ENCODE measurements at places on chromosomes 7 and 10.

GRCh38 chr7:156420496-156420895, 220.1 kb upstream of the RNF32 start:
- no peak for DNase-seq

- no peak for DNase-seq
Observed at GRCh38 chr7:155452505-155453295, 5.2 kb upstream of the EN2 start.

- no peak for DNase-seq
Observed at GRCh38 chr10:65571011-65571570, 1354.7 kb upstream of the LRRTM3 start.

DNA sequence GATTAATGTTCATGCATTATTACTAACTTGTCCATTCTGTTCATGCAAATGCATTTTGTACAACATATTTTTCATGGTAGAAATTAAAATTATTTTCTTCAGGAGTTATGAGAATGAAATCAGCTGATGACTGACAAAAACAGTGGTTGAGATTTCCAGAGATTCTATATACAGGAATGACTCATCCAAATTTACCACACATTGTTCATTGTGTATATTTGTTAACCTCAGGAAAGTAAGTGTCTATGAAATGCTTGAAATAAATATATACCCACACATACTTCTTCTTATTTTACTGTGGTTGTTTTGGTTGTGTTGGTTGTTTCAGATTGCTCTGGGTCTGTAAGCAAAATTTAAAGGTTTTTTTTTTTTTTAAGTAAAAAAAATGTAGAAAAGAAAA, 108.1 kb upstream of the SP8 start:
- DNase-seq, result no peak

GRCh38 chr7:54811041-54811845, 52.2 kb upstream of the SEC61G start:
- DNase-seq, result no peak

DNA sequence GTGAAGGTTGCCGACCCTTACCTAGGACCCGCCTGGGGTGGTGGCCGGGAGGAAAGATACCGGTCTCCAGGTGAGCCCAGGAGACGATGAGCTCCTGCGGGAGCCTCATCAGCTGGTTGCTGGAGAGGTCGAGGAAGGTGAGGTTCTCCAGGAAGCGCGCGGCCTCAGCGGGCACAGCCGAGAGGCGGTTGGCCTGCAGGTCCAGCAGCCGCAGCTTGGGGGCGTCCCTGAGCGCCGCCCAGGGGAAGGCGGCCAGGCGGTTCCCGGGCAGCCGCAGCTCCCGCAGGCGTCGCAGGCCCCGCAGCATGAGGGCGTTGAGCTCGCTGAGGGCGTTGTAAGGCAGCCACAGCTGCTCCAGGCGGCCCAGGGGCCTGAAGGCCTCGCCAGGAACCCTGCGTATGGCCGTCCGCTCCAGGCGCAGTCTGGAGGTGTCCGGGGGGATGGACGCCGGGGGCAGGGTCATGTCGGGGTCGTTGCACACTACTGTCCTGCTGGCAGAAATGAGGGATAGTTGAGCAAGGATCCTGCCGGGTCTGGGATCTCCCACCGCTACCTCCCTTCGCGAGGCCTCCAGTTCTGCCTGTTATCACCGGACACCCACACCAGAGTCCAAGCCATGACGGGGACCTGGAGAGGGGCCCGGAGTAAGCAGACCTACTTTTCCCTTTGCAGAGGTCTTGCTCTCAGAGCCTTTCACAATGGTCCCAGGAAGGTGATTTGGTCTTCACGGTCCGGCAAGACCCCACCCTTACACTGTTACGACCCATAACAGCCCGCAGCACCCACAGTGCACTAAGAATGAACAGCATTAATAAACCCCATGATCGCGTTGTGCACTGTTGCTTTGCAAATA, 3.9 kb downstream of the LRIT1 start:
- DNase-seq, result no peak

DNA sequence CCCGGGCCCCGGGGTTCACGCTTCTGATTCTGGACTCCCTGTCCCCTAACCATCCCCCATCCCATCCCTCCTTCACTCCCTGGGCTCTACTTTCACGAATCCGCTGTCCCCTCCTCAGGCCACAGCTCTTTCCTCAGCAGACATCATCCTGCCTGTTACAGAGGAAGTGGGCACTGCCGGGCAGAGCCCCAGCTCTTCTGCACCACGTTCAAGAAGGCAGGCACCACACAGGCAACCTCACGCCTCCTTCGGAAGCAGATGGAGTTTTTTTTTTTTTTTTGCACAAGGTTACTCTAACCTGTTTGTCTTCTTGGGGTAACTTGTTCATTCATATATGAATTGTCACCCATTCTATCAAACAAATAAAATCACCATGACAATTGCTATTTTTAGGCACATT, 17.9 kb upstream of the ZNF32 start:
- DNase-seq, result no peak

- no peak for DNase-seq
Observed at GRCh38 chr10:723973-724372, 34.5 kb upstream of the DIP2C start.

GRCh38 chr10:73865459-73866442, 8.6 kb downstream of the CAMK2G start:
- peak; percentile 93 for DNase-seq

DNA sequence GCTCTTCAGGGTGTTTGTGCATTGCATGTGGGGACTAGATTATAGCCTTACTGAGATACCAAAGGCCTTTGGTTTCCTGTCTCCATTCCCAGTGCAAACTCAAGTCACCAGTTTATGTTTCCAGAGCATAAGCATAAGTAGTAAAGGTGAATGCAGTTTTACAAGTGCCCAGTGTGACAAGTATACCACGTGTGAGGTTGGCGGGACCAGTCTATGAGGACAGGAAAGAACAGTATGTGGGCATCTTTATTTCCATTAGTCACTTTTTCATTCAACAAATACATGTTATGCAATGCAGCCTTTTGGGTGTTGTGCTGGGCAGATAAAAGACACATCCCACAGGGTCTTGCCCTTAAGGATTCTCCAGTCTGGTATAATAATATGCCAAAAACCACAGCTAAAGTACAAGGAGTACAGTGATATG, 146.5 kb downstream of the ARID5B start:
- DNase-seq, result no peak

GRCh38 chr10:123997486-123998196, 95.8 kb downstream of the CHST15 start:
- DNase-seq, result no peak

- DNase-seq, result no peak
Observed at GRCh38 chr7:133512560-133512959, 259.7 kb downstream of the EXOC4 start.

GRCh38 chr7:134842886-134843430, 63.5 kb downstream of the CALD1 start:
- no peak for DNase-seq

GRCh38 chr7:16604054-16604453, 41.5 kb downstream of the ANKMY2 start:
- DNase-seq, result no peak

All from GDM1 (cell line).